ENCODE measurements at places on chromosomes 1 and 21. TPM values are rescaled to one million over a fixed set of nuclear protein-coding genes. Genes with fewer than 3 reads are reported as not detected.
A peak's percentile ranks its signal among the peaks of the same experiment; 100 is the strongest.

GRCh38 chr1:233614173-233614742 lies 352 bp downstream of the KCNK1 start:
- no peak overlapping the region for H3K27ac ChIP-seq
- peak overlapping the region; percentile 95 for H3K4me3 ChIP-seq
- H3K4me1 ChIP-seq = peaks cover 3% of the 10 kb centered on the region
- DNase-seq = peak; percentile 87
- no peaks in the 10 kb centered on the region for H3K27me3 ChIP-seq

DNA sequence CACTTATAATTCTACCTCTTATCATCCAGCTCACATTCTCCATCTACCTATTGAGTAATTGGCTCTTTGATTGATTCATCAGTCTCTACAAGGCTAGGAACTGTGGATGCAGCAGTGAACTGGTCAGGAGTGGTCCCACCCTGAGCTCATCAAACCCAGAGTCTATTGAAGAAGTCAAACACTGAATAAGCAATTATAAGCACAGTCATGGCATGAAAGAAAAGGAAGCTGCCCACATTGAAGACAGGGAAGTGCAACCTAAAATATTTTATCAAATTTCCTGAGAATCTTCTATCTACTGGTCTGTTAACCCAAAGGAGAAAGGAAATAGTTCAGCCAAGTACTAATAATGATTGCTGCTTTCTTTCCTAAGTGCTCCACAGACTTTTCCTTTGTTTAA lies 35.7 kb downstream of the ACP6 start:
- H3K36me3 ChIP-seq = no peaks in the 10 kb centered on the region
- no peak overlapping the region for H3K4me3 ChIP-seq
- H3K4me1 ChIP-seq = peaks cover 3% of the 10 kb centered on the region
- DNase-seq = no peak
- peaks cover 9% of the 10 kb centered on the region for H3K27me3 ChIP-seq
- H3K27ac ChIP-seq = no peak overlapping the region

DNA sequence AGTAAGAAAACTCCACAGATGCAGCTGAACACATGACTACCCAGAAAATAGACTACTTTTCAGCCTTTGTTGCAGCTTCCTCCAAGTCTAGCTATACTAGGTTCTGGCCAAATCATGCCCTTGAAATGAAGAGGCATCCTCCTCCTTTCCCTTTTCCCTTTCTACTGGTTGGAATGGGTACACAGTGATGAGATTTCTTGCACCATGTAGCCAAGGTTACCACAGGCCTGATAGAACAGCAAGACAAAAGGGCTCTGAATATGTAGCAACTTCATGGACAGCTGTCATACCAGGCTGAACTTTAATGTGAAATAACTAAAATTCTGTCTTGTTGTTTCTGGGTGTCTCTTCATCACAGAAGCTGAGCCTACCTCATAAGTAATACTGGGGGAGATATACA lies 146.5 kb downstream of the PDE4B start:
- H3K36me3 ChIP-seq = no peaks in the 10 kb centered on the region
- H3K27ac ChIP-seq = no peak overlapping the region
- no peak for DNase-seq
- H3K4me1 ChIP-seq = no peaks in the 10 kb centered on the region

GRCh38 chr1:66335859-66336640 lies 197.9 kb upstream of the SGIP1 start:
- peak; percentile 48 for DNase-seq
- no peaks in the 10 kb centered on the region for H3K27me3 ChIP-seq
- no peaks in the 10 kb centered on the region for H3K36me3 ChIP-seq

DNA sequence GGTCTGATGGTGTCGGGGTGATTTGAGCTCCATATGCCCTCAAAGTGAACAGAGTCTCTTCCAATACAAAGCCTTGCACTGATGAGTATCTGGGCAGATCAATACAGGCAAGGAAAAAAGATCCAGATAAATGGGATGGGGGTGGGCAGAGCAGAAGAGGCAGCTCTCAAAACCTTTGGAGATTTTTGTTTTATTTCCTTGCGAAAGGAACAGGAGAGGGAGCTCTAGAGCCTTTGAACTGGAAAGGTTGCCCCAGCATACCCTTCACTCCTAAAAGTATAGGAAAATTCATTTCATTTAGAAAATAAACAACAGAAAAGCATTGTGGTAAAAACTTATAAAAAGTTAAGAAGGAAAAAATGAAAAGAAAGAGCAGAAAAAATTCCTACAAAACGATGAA lies 31.4 kb upstream of the OLIG2 start:
- H3K27me3 ChIP-seq = peaks cover 7% of the 10 kb centered on the region
- DNase-seq = no peak
- H3K4me1 ChIP-seq = no peaks in the 10 kb centered on the region
- H3K4me3 ChIP-seq = no peak overlapping the region

- H3K4me3 ChIP-seq = no peak overlapping the region
- H3K4me1 ChIP-seq = peaks cover 10% of the 10 kb centered on the region
- H3K27me3 ChIP-seq = no peaks in the 10 kb centered on the region
- H3K27ac ChIP-seq = peak overlapping the region; percentile 14
Observed at GRCh38 chr1:226002667-226003501, 3.7 kb upstream of the SDE2 start.

GRCh38 chr1:224541901-224542630 lies 74.1 kb upstream of the CNIH3 start:
- H3K4me3 ChIP-seq = no peak overlapping the region
- DNase-seq = no peak
- H3K4me1 ChIP-seq = no peaks in the 10 kb centered on the region
- H3K36me3 ChIP-seq = no peaks in the 10 kb centered on the region
- no peaks in the 10 kb centered on the region for H3K27me3 ChIP-seq

GRCh38 chr21:38851101-38851500 lies 45.4 kb downstream of the ETS2 start:
- no peak for DNase-seq
- no peaks in the 10 kb centered on the region for H3K36me3 ChIP-seq
- H3K4me1 ChIP-seq = peaks cover 5% of the 10 kb centered on the region

DNA sequence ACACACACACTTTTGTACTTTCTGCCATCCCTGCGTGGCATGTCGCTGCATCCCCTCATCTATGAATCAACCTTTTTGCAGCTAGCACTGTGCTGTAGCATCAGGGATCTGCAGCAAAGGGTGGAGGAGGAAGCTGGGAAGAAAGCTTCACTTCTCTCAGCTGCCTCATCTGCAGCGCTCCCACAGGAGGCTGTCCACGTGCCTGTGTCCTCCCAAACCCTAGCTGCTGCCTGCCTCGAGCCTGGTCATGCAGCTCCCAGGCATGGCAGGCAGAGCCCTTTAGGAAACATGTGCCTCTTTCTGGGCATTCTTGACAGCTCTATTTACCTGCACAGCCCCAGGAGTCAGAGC lies 262.1 kb upstream of the SGIP1 start:
- no peak overlapping the region for H3K4me3 ChIP-seq
- H3K36me3 ChIP-seq = no peaks in the 10 kb centered on the region
- no peaks in the 10 kb centered on the region for H3K27me3 ChIP-seq
- H3K4me1 ChIP-seq = peaks cover 4% of the 10 kb centered on the region

PDE4B gene
- total RNA-seq = 3.4 TPM

NUAK2 gene
- 13.4 TPM for total RNA-seq

GRIK3 gene
- 33.2 TPM for total RNA-seq

TAGLN2 gene
- 223 TPM for total RNA-seq

TTC39A gene
- total RNA-seq = 10.7 TPM

COP1 gene
- 71.1 TPM for total RNA-seq

ST6GALNAC5 gene
- 9.1 TPM for total RNA-seq

PTPN14 gene
- total RNA-seq = 103 TPM

Data from endodermal cell (in vitro differentiated cells).